HepG2 (cell line): ENCODE measurements at places on chromosomes 1 and 21. TPM values are rescaled to one million over a fixed set of nuclear protein-coding genes. Genes with fewer than 3 reads are reported as not detected.

Gene SERTAD4
- not detected in 2 replicates for total RNA-seq

Gene LRRC38
- not detected in 2 replicates for total RNA-seq

DNA sequence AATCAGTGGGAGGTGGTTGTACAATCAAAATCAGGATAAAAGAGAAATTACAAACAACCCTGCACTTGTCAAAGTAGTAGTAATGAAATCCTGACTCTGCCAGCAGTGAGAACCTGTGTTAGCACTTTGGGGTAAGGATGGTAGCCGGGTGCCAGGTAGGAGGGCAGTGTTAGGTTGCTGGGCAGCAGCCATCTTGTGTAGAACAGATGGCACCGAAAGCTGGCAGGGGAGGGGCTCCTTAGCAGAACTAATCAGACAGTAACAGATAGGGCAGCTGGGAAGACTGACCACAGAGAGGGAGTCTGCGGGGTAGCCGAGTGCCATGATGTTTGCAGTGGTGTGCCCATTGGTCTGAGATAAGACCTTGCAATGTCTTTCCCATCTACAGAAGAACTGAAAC, 137.3 kb downstream of the SDCCAG8 start:
- no peak overlapping the region for H3K27ac ChIP-seq
- DNase-seq = no peak
- H3K36me3 ChIP-seq = no peaks in the 10 kb centered on the region
- H3K27me3 ChIP-seq = no peaks in the 10 kb centered on the region
- H3K4me1 ChIP-seq = peaks cover 6% of the 10 kb centered on the region
- H3K4me3 ChIP-seq = no peak overlapping the region

- DNase-seq = no peak
- no peaks in the 10 kb centered on the region for H3K4me1 ChIP-seq
- no peak overlapping the region for H3K4me3 ChIP-seq
- no peaks in the 10 kb centered on the region for H3K27me3 ChIP-seq
These were observed 41.5 kb upstream of the DUSP10 start for GRCh38 chr1:221783437-221783836.

GRCh38 chr1:109208394-109208793, 5.3 kb upstream of the SARS1 start:
- no peaks in the 10 kb centered on the region for H3K27me3 ChIP-seq
- H3K4me1 ChIP-seq = peaks cover 24% of the 10 kb centered on the region
